ENCODE measurements at places on chromosomes 13 and 19.

DNA sequence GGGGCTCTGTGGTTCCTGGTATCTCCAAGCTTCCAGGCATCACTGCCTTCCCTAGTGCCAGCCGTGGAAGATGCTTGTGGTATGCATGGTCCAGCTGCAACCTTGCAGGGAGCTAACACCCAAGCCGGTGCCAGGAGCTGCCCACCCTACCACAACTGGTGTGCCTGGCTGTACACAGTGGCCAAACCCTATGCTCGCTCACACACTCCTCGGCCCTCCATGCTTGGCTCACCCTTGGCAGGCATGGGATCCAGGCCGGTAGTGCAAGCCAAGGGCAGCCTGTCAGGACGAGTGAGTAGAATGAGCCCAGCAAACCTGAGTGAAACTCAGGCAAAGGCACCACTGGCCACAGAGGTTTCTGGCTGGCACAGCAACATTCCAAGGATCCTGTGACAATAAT, 1676.0 kb downstream of the SLITRK1 start:
- DNase-seq = no peak

DNA sequence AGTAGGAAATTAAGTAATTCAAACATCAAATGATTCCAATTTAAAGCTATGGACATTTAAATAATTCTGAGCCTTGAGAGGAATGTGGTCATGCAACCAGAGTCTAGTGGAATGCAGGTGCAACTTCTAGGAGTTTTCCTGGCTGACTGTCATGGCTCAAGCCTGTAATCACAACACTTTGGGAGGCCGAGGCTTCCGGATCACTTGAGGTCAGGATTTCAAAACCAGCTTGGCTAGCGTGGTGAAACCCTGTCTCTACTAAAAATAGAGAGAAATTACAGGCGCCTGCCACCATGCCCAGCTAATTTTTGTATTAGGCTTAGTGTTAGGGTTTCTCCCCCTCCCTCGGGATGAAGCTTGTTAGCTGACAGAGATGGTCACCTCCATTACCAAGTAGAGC, 6.4 kb downstream of the ZNF808 start:
- no peak for DNase-seq

DNA sequence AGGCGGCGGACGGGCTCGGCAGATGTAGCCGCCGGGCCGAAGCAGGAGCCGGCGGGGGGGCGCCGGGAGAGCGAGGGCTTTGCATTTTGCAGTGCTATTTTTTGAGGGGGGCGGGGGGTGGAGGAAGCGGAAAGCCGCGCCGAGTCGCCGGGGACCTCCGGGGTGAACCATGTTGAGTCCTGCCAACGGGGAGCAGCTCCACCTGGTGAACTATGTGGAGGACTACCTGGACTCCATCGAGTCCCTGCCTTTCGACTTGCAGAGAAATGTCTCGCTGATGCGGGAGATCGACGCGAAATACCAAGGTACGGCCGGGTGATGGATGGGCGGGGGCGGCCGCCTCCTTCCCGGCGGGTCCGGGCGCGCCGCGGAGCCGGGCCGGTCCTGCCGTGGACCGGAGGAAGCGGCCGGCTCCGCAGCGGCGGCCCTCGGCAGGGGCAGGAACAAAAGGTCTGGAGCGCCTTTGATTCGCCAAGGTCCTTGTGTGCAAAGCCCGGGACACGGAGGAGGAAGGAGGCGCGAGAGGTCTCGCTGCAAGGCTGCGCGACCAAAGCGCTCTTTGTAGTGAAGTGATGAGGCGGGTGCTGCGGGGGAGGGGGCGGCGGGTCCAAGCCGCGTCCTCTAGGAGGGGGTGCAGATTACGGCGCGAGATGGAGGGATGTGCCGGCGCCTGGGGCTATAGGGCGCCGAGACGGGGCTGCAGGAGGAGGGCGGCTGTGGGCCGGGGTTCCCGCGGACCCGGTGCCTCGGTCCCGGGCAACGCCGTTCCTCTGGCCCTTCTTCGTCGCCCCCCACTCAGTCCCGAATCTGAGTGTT, 689 bp downstream of the ING1 start:
- DNase-seq = no peak

GRCh38 chr13:114288157-114288591, 6.8 kb downstream of the UPF3A start:
- DNase-seq = no peak

DNA sequence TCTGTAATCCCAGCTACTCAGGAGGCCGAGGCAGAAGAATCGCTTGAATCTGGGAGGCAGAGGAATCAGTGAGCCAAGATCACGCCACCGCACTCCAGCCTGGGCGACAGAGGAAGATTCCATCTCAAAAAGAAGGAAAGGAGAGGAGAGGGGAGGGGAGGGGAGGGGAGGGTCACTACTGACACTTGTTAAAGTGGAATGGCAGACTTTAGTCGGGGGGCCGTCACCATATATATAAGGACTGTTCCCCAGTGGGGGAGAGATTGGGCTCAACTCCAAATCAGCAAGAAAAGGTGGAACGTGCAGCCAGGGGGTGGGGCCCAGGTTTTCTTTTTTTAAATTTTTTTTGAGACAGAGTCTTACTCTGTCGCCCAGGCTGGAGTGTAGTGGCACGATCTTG, 26.2 kb downstream of the TPT1 start:
- DNase-seq = no peak

DNA sequence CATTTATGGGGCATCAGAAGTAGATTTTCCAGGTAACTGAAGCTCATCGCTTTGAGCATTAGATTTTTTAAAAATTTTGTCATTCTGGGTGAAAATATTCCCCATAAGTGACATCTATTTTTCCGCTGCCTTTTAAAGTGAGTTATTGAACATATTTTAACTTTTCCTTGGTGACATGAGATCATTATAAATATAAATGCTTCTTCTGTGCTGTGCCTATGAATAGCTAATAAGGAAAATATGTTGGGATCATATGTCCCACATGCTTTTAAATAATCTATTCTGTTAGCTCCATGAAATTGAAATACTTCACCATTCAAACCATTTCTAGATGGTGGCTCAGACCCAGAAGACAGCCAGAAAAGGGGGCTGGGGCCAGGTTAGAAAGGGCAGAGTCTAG, 14.1 kb downstream of the ATP7B start:
- DNase-seq = no peak

DNA sequence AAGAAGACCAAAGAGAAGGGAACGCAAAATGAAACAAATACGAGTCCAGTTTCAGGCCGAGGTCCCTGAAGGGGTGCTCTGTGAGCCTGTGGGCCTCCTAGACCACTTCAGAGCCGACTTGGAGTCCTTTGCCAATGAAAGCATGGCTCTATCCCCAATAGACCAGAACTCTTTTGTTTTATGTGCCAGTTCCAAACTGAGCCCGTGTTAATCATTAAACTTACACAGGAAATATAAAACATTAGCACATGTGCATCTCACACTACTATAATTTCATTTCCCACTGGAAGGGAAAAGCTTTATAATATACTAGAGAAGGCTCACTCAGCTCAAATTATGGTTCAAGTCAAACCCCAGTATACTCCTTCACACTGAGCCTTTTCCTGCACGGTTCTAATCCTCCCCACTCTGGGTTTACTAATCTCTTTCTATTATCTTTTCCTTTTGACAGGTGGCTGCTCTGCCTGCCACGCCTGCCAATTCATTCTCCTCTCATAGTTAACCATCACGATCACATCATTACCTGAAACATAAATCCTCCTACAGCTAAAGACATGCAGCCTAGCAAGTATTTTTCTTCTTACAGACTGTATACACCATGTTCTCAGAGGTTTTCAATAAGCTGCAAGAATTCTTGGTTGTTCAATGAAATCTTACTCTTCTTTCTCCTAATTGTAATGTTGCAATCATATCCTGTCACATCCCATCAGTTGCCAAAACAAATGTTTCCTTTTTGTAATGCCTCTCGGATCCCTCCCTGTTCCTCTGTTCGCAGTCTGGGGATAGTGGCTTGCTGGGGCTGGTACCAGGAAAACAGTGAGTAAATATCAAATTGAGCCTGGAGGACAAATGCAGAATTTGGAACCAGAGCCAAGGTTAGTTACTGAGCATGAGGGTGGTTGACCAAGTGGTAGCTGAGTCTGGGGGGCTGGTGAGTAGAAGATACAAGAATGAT, 18.8 kb upstream of the WASF3 start:
- DNase-seq = no peak

- DNase-seq = peak; percentile 25
Observed at GRCh38 chr19:23823952-23824389, 65.3 kb upstream of the ZNF681 start.

DNA sequence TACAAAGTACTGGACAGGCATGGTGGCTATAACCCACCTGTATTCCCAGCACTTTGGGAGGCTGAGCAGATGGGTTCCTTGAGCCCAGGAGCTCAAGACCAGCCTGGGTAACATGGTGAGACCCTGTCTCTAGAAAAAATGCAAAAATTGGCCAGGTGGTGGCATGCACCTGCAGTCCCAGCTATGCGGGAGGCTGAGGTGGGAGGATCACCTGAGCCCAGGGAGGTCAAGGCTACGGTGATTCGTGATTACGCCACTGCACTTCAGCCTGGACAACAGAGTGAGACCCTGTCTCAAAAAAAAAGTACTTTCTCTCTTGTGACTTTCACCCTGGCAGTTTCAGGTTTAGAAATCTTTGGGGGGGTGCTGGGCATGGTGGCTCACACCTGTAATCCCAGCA, 11.2 kb upstream of the RAB8A start:
- no peak for DNase-seq

DNA sequence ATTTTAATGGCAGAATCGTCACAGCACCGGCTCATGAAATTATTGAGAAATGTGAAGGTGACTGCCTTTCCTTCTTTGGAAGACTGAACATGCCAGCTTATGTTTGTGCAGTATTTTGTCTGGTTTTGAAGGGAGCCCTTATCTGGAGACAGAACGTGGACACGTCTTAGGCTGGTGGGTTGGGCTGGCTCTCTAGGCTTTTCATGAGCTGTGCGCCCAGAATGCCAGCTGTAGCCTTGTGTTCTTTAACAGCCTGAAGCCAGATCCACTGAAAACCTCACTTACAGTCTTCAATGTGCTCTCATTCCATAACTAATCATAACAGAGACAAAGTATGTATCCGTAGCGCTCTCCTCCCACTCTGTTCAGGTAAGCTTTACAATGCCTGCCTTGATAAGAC, 184.4 kb upstream of the HTR2A start:
- no peak for DNase-seq

DNA sequence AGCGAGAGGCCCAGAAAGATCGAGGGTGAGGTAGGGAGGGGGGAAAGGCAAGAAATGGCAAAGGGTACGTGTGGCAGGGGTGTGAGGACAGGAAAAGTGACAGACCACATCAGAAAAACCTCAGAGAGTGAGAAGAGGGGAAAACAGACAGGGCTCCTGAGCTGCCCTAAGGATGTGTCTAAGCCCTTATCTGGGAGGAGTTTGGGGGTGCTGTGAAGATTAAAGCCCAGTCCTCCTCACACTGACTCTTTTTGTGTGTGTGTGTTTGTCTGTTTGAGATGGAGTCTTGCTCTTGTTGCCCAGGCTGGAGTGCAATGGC, 703 bp upstream of the PTH2 start:
- DNase-seq = no peak

DNA sequence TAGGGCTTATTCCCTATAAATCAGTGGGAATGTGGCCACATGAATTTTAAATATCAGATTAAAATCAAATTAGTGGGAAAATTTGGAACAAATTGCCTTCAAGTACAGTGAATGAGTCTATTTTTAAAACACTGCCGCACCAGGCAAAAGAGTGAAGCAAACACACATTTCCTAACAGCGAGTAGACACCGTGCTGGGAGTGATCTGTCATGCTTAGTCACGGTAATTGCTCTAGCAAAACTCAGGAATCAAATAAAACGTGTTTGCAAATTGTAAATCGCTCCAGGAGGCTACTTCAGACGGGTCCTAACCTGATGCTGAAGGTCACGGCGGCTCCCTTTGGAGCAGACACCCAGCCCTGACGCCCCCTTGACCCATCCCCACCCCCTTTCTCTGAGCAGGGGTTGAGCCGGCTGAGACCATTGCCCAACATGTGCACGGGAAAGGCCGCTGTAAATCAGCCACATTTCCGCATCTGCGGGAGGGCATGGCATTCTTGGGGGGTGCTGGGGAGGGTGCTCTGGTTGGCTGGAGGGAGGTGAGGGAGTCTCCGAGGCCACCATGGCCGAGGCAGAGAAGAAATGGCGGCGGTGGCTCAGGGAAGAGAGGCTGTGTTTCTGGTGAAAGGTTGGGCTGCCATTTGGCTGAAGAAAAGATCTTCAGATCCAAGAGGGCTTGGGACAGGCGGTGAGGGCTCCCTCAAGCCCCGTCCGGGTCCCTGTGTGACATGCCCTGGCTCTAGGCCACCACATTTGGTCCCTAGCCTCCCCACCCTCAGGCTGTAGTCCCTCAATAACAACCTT, 8.9 kb downstream of the CEBPA start:
- no peak for DNase-seq

DNA sequence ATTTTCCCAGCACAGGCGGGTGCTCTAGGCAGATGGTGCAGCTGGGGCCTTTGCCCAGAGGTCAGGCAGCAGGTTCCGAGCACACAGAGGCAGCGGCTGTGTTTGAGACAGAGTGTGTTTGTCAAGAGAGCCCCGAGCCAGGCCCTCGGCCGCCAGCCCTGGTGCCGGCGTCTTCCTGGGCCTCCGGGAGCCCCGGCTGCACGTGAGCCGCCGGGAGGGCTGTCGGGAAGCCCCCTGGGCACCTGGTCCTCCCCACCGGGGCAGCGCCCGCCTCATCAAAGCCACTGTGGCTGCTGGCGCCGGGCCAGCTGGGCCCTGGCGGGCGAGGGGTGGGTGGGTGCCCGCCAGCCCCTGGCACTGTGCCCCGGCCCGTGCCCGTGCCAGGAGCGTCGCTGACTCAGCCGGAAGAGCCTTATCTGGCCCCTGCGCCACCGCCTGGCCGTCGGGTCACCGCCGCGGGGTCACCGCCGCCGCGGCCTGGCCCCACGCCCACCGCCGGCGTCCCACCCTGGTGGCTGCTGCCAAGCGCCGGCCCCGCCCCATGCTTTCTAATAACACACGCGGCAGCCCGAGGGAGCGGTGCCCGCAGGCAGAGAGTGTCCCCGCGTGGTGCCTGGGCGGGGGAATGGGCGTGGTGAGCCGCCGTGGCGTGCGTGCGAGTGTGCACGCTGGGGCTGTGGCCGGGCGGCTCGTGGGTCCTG, 14.9 kb downstream of the ARID3A start:
- no peak for DNase-seq

GRCh38 chr13:52118595-52118994, 10.3 kb downstream of the NEK5 start:
- no peak for DNase-seq

GRCh38 chr19:41548954-41549688, 26.8 kb upstream of the CEACAM21 start:
- peak; percentile 73 for DNase-seq

- no peak for DNase-seq
Observed at GRCh38 chr19:28509079-28509895, 703.7 kb downstream of the UQCRFS1 start.

DNA sequence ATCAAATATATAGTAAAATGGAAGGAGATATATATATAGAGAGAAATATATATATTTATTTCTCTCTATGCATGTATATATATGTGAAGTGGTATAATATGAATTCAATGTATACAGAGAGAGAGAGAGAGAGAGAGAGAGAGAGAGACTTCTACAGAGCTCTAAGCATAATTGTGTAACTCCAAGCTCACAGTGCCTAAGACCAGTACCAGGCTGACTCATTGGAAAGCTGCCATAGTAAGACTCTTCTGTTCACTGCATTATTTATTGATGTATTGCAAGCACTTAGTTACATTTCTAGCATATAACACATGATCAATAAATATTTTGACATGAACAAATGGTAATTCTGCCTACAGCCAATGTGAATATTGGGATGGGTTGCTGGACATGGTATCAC, 1734.7 kb downstream of the SLITRK1 start:
- no peak for DNase-seq

- DNase-seq = no peak
Observed at GRCh38 chr13:110468986-110469495, 92.5 kb downstream of the RAB20 start.
